Erythroblast (primary cell): ENCODE measurements at places on chromosomes 16 and 17.

DNA sequence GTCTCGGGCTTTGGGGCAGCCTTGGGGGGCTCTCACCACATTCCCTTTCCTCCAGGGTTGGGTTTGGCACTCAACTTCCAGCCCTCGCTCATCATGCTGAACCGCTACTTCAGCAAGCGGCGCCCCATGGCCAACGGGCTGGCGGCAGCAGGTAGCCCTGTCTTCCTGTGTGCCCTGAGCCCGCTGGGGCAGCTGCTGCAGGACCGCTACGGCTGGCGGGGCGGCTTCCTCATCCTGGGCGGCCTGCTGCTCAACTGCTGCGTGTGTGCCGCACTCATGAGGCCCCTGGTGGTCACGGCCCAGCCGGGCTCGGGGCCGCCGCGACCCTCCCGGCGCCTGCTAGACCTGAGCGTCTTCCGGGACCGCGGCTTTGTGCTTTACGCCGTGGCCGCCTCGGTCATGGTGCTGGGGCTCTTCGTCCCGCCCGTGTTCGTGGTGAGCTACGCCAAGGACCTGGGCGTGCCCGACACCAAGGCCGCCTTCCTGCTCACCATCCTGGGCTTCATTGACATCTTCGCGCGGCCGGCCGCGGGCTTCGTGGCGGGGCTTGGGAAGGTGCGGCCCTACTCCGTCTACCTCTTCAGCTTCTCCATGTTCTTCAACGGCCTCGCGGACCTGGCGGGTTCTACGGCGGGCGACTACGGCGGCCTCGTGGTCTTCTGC, 8.4 kb downstream of the SLC16A3 start:
- no peak for DNase-seq

DNA sequence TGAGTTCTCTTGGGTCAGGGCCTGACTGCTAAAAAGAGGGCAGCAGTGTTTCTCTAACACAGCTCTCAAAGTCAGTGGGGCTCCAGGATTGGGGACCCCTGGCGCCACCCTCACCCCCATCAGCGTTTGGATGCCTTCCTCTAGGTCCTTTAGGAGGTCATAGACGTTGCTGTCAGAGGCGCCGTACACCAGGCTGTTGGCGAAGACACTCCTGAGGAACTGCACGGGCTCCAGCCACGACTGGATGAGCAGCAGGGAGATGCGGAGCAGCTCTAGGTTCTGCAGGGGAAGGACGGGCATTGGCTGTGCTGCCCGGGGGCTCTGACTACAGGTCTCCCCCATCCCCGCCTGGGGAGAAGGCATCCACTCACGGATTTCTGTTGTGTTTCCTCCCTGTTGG, 993 bp downstream of the GH1 start:
- DNase-seq, result no peak

GRCh38 chr16:8083560-8083959, 506.8 kb downstream of the TMEM114 start:
- DNase-seq, result no peak

DNA sequence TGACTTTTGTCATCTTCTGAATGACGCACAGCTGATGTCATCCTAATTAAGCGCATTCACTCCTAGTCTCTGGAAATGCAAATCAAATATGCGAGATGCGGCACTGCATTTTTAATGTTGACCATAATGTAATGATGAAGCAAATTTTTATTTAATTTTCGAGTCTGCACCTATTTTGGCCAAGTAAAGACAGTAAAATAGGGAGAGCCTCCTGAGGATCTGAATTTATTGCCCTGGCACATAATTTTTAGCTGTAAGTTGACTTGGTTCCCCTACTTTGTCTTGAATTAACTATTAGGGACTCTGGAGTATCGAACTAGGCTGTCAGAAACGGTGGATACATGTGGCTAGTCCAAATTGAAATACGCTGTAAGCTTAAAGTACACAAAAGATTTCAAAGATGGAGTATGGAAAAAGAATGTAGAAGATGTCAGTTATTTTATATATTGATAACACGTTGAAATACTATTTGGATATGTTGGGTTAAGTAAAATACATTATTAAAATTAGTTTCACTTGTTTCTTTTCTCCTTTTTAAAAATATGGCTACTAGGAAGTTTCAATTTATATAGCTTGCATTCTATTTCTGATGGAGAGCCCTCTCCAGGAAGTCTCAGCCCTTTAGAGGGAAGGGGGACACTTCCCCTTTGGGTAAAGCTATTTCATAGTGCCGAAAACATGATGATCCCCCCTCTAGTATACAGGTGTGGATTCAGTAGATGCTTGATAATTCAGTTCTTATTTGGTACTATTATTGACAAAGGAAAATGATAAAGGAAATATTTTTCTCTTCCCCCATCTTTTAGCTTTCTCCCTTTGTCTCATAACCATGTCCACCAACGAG, 991 bp downstream of the KPNA2 start:
- DNase-seq, result no peak

GRCh38 chr17:58658804-58659713, 32.8 kb downstream of the TEX14 start:
- peak; percentile 94 for DNase-seq

- no peak for DNase-seq
These were observed 109.2 kb downstream of the BRIP1 start for GRCh38 chr17:61754124-61754523.

- peak; percentile 59 for DNase-seq
These were observed 58.2 kb upstream of the HAPSTR1 start for GRCh38 chr16:9033125-9033830.

- DNase-seq, result no peak
These were observed 2.9 kb upstream of the SRCIN1 start for GRCh38 chr17:38608648-38609047.

DNA sequence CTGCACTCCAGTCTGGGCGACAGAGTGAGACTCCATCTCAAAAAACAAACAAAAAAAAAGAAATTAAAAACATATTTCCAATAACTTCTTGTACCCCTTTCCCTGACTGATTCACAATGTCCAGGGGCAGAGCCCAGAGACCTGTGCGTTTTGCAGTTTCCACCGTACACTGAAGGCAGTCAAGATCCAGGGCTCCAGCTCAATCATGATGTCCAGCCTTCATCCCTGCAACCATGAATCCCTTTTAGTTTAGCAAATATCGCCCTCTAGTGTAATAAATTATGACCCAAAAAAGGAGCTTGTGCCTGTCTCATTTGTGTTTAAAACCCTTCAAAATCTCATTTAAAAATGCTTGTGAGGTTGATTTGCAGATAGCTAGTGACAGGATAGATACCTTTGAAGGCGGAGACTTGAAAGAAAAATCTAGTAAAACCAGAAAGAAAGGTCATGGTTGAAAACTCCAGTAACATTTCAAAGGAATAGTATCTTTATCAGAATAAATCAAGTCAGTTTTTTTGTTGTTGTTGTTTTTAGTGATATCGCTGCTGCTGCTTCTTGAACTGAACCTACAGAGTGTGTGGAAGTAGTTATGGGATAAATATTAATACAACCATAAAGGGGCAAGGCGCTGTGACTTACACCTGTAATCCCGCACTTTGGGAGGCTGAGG, 3.7 kb upstream of the ERN1 start:
- peak; percentile 83 for DNase-seq

- peak; percentile 40 for DNase-seq
These were observed 13.6 kb upstream of the WFDC1 start for GRCh38 chr16:84281074-84281473.

GRCh38 chr16:66695935-66696668, 441 bp downstream of the CMTM4 start:
- no peak for DNase-seq

GRCh38 chr16:46898006-46898405, 13.8 kb downstream of the GPT2 start:
- DNase-seq, result no peak

GRCh38 chr16:30000735-30001631, 4.9 kb downstream of the INO80E start:
- no peak for DNase-seq

GRCh38 chr17:41013606-41014005, 4.7 kb upstream of the KRTAP3-1 start:
- no peak for DNase-seq

DNA sequence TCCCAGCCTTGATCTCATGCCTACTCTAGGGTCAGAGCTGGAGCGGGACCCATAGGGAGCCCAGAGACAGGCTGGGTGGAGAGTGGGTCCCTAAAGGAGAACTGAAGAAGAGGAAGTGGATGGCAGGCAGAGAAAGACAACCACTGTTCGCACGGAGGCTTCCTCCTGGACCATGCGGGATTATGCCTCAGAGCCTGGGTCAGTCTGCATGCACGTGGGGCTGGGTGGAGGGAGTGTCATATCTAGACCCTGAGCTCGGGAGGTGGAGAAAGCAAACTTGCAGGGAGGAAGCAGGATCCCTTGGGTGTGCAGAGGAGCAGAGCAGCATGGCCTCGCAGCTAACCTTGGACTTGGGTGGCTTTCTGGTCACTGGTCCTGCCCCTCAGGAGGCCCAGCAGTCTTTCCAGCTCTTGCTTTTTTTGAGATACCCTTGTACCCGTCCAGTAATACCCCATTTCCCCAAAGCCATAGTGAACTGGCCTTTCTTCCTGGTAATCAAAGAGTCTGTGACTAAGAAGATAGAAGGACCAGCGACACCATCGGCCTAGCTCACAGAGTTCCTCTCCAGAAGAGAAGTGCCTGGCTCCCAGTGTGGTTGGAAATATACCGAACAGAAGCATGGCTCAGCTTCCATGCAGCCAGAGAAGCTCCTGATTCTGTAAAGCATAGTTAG, 344.2 kb downstream of the CPPED1 start:
- no peak for DNase-seq

DNA sequence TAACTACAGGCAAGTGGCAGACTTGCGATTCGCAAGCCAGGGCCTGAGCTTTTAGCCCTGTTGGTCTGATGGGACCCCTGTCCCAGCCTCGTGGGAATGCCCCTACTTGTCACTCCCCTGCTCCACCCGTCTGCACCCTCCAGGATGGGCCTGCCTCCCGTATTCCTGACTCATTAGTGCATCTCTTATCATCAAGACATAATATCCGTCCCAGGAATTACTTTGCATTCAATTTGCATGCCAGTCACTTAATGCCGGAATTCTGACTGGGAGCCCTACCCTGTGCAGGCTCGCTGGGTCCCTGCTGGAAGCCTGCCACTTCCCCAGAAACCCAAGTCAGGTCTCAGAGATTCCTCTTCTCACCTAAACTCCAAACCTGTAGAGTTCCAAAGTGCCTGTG, 3.3 kb downstream of the PRSS53 start:
- no peak for DNase-seq

GRCh38 chr17:34166352-34166751, 88.7 kb upstream of the CCL2 start:
- no peak for DNase-seq

DNA sequence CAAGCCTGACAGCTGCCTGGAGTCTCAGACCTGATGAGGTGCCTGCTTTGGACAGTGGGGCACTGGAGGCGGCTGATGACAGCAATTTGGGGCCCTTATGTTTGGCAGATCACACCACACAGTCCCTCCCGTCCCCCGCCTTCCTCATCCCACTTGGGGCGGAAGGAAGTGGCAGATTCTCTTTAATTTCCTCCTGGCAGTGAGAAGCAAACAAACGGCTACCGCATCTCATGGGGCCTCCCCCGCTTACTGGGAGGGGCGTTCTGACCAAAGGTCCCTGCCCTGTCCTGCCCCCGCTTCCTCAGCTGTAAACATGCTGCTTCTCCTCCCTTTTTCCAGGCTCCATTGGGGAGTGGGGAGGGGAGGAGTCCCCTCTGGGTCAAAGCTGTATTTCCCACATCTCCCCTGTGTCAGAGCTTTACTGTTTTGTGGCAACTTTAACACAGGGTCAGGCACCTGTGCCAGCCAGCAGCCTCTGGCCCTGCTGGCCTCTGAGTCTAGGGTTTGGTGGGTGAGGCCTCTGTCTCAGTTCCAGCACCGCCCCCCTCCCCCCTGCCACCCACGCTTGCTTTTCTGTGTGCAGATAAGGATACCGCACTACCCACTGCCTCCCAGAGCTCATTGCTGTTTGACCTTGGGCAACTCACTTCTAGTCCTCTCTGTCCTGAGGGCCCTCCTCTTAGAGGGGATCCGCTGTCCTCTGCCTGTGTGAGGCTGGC, 5.4 kb upstream of the NFATC3 start:
- DNase-seq, result peak; percentile 90

DNA sequence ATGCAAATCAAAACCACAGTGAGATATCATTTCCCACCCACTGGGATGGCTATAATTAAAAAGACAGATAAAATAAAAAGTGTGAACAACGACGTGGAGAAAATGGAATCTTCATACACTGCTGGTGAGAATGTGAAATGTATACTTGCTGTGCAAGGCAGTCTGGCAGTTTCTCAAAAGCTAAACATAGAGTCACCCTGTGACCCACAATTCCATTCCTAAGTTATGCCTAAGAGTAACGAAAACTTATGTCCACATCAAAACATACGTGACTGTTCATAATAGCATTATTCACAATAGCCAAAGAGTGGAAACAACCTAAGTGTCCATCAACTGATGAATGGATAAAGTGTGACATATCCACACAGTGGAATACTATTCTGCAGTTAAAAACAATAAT, 38.1 kb upstream of the VPS4A start:
- no peak for DNase-seq

DNA sequence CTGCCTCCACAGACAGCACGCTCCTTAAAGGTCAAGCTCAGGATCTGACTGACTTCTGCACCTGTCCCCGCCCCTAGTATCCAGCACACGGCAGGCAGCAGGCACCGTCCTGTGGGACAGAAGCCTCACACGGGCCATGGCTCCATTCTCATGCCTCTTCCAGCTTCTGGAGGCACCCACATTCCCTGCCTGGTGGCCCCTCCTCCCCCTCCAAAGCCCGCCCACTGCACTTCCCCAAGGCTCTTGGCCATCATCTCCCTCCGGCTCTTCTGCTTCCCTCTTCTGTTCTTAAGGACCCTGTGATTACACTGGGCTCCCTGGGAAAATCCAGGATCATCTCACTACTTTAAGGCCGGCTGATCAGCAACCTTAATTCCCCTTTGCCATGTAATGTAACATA, 3.5 kb downstream of the CANT1 start:
- DNase-seq, result no peak

- DNase-seq, result peak; percentile 93
These were observed at the start of gene USB1 for GRCh38 chr16:58000706-58001676. TSS of gene USB1 (plus strand) at chr16:58001407. CDS start at chr16:58001484, 77 bp downstream.

- no peak for DNase-seq
These were observed 47.2 kb downstream of the YPEL2 start for GRCh38 chr17:59378675-59379074.

- DNase-seq, result no peak
These were observed 673.8 kb downstream of the MAF start for GRCh38 chr16:78926723-78927210.
